Activated naive CD8-positive, alpha-beta T cell treated with anti-CD3 and anti-CD28 coated beads for 36 hours (primary cell): ENCODE measurements at places on chromosomes 6 and 20. TPM values are rescaled to one million over a fixed set of nuclear protein-coding genes. Genes with fewer than 3 reads are reported as not detected.

- no peaks in the 10 kb centered on the region for H3K36me3 ChIP-seq
- DNase-seq = no peak
- H3K27ac ChIP-seq = no peak overlapping the region
Observed at GRCh38 chr6:44609051-44609612, 221.6 kb downstream of the CDC5L start.

DNA sequence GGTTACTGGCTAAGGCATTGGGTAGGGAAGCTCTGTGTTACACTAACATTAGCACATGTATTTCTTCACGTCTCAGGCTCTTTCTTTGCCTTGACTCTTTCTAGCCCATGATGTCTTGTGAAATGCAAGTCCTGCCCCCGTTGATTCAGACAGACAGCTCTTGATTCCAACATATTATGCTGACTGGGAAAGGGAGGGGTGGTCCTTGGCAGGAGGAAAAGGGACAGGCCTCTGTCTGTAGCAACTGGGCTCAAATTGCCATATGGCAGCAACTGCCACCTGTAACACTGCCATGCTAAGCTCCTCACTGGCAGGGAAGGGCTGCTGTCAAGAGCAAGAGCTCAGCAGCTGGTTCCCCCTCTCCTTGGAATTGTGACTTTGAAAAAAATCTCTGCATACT, 5.7 kb upstream of the KCNK15 start:
- H3K4me1 ChIP-seq = peaks cover 9% of the 10 kb centered on the region
- peaks cover 2% of the 10 kb centered on the region for H3K27me3 ChIP-seq
- H3K36me3 ChIP-seq = peaks cover 4% of the 10 kb centered on the region
- H3K27ac ChIP-seq = no peak overlapping the region
- DNase-seq = no peak

GRCh38 chr6:113505084-113505699, 352.0 kb upstream of the MARCKS start:
- no peaks in the 10 kb centered on the region for H3K36me3 ChIP-seq
- DNase-seq = no peak
- H3K27ac ChIP-seq = no peak overlapping the region

GRCh38 chr6:70198785-70199184, 104.1 kb downstream of the COL9A1 start:
- H3K4me3 ChIP-seq = no peak overlapping the region
- no peaks in the 10 kb centered on the region for H3K4me1 ChIP-seq
- H3K36me3 ChIP-seq = no peaks in the 10 kb centered on the region
- no peak overlapping the region for H3K27ac ChIP-seq
- DNase-seq = no peak

DNA sequence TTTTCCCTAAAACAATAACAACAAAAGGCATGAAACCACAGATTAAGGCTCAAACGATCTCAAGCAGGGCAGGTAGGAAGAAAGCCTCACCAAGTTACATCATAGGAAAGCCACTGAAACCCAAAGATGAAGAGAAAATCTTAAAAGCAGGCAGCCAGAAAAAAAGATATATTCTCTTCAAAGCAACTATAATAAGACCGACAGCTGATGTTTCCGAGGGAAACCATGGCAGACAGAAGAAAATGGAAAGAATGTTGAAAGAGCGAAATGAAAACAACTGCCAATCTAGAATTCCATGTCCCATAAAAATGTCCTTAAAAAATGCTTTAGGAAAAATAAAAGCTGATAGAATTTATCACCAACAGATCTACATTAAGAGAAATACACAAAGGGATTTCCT, 161.5 kb upstream of the THBS2 start:
- H3K36me3 ChIP-seq = no peaks in the 10 kb centered on the region
- no peak overlapping the region for H3K4me3 ChIP-seq
- peaks cover 3% of the 10 kb centered on the region for H3K27me3 ChIP-seq
- no peak for DNase-seq
- no peaks in the 10 kb centered on the region for H3K4me1 ChIP-seq
- no peak overlapping the region for H3K27ac ChIP-seq

- H3K4me3 ChIP-seq = no peak overlapping the region
- H3K36me3 ChIP-seq = no peaks in the 10 kb centered on the region
- DNase-seq = no peak
- no peaks in the 10 kb centered on the region for H3K4me1 ChIP-seq
Observed at GRCh38 chr20:19026121-19026878, 186.1 kb upstream of the SLC24A3 start.

DNA sequence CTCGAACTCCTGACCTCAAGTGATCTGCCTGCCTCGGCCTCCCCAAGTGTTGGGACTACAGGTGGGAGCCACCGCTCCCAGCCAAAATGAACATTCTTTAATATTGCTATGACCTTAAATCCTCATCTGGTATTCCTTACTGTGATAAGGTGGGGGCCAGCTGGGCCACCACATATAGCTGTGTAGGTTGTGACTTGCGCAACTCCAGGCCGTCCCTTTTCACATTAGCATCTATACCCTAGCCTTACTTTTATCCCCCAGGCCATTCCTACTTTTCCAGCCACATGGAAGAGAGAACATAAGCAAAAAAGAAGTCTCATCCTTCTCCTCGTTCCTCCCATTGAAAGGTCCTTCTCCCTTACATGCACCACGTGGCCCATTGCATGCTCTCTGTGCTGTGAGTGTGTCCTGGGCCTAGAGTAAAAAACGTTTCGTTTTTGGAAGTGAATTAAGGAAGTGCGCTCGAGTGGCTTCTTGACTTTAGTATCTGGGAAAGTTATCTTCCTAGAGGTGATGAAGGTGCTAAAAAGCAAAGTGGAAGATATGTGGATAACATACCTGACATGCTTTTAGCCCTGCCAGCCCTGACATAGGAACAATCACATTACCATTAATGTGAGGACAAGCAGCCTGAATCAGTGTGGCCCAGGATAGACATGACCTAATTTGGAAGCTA, 56.8 kb upstream of the KIF13A start:
- no peaks in the 10 kb centered on the region for H3K36me3 ChIP-seq
- no peak overlapping the region for H3K27ac ChIP-seq
- H3K4me1 ChIP-seq = no peaks in the 10 kb centered on the region
- no peak for DNase-seq
- peaks cover 8% of the 10 kb centered on the region for H3K27me3 ChIP-seq

DNA sequence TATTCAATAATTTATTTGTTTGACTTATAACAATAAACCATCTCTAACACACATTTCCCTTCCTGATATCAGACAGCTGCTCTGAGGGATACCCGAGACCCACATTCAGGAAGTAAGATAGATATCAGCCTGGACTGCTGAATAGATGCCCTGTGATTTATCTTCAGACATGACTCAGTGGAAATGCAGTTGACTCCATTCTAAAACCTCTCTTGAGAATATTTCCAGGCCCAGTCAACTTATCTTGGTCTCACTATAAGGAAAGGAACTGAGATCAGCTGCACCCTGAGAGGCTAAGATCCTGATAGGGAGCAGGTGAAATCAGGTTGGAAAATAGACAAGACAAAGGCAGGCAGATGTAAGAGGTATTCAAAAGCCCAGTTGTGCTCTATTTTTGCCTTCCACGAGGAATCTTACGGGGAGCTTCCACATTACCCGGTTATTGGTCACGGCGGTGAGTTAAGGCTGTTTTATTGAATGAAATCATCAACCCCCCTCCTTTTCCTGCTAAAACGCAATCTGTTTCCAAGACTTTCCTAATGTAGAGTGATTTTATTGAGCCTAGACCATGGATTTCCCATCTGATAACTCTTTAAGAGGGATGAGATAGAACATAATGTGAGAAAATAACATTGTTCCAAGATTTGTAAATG, 25.5 kb downstream of the C6orf15 start:
- H3K4me1 ChIP-seq = peaks cover 12% of the 10 kb centered on the region
- no peaks in the 10 kb centered on the region for H3K36me3 ChIP-seq
- H3K27me3 ChIP-seq = peaks cover 7% of the 10 kb centered on the region
- no peak for DNase-seq
- no peak overlapping the region for H3K27ac ChIP-seq

DNA sequence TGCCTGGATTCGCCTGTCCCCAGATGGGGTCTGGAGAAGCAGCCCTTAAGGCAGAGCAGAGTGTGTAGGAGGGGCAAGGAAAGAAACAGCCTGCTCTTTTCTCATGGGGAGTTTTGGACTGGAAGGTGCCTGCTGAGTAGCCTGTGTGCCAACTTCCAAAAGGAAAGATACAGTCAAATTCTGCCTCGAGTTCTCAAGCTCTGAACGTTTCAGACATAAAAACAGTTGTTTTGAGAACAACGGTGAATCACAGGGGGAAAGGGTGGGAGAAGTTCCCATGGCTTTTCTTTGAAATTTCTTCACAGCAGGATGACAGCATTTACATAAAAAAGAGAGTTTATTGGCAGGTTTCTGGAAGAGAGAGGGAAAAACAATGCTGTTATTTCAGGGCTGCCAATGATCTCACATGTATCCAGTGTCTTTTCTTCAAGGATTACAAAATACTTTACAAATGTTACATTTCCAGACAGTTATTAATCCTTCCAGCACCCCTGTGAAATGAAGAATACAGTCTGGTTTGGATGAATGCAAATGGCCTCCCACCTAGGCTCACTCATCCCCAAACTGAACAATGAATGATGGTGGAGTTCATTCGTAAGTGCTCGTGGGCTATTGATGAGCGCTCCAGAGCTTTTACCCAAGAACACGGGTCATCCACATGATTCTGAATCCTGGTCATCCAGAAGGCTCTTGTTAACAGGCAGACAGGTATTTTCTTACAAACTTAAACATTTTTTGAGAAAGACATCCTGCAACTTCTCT, 33.8 kb upstream of the ECI2 start:
- H3K4me1 ChIP-seq = no peaks in the 10 kb centered on the region
- H3K27me3 ChIP-seq = peaks cover 8% of the 10 kb centered on the region
- H3K36me3 ChIP-seq = no peaks in the 10 kb centered on the region
- no peak overlapping the region for H3K4me3 ChIP-seq
- no peak for DNase-seq

- H3K36me3 ChIP-seq = no peaks in the 10 kb centered on the region
- DNase-seq = no peak
- H3K4me3 ChIP-seq = no peak overlapping the region
- H3K27me3 ChIP-seq = peaks cover 68% of the 10 kb centered on the region
- H3K27ac ChIP-seq = no peak overlapping the region
- no peaks in the 10 kb centered on the region for H3K4me1 ChIP-seq
Observed at GRCh38 chr6:25655723-25656122, 3.7 kb downstream of the SCGN start.

DNA sequence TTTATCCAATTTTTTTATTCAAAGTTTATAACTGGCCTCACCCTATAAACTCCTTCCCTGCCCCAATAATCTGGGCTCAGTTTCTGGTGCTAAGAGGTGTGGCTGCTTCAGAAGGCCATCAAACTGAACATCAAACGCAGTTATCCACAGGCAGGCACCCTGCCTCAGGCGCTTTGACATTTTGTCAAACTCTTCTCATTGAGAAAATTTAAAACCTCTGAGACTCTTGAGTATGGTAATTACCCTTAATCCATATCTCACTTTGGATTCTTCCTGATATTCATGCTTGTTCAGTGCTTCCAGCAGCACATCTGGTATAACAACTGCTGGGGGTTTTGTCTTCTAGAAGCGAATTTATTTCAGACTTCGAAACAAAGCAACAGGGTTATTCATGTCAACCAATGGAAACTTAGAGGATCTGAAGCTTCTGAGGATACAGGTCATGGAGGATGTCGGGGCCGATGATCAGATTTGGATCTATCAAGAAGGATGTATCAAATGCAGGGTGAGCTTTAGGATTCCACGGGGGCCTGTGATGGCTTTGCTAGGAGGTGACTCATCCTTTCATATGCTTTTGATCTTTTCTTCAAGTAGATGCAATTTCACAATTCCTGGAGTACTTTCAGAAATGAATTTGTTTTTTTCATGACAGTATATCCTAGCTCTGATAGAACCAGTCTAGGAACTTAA, 68.2 kb downstream of the RTN4IP1 start:
- H3K36me3 ChIP-seq = peaks cover 10% of the 10 kb centered on the region
- peaks cover 13% of the 10 kb centered on the region for H3K4me1 ChIP-seq
- H3K4me3 ChIP-seq = no peak overlapping the region

DNA sequence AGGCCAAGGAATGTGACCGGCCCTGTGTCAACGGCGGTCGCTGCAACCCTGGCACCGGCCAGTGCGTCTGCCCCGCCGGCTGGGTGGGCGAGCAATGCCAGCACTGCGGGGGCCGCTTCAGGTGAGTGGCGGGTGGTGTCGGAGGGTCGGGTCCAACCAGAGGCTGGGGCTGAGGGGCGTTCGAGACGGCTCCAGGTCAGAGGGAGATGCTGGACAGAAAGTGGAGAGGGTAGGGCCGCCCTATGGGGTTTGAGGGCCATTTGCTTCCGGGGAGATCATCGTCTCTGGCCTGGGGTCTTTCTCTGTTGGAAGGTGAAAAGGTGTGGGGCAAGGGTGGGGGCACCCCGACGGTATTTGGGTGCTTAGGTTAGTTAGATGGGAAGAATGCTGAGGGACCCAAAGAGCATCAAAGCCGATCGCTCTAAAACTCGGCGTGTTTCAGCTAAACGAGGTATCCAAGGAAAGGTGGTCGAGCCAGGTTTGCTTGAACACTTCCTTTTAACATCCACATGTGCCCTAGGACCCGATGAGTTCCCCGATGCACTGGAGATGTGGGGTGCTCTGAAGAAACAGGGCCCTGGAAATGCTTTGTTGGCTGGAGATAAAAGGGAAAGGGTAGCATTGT, 691 bp downstream of the ATRN start:
- H3K4me1 ChIP-seq = peaks cover 27% of the 10 kb centered on the region
- H3K27ac ChIP-seq = peak overlapping the region; percentile 79
- peak overlapping the region; percentile 91 for H3K4me3 ChIP-seq
- no peaks in the 10 kb centered on the region for H3K36me3 ChIP-seq
- H3K27me3 ChIP-seq = no peaks in the 10 kb centered on the region

DNA sequence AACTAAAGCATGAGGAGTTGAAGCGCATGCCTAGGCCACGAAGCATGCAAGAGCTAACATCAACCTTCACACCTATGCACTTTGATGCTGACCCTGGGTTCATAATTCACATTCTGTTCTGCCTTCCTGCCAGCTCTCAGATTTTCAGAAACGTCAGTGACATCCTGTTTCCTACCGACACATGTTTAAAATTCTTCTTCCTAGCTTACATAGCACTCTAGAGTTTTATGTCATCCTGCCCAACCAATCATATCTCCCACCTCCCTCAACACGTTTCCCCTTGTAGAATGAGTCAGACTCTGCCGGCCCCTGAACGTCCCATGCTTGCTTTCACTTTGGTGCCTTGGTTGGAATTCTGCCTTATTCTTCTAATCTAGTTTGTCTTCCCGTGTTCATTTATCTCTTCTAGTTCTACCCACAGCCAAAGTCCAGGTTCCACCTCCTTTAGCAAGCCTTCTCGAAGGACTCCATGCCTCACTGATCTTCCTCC, 97.2 kb upstream of the MAP7 start:
- H3K4me1 ChIP-seq = peaks cover 1% of the 10 kb centered on the region
- peak; percentile 39 for DNase-seq
- H3K4me3 ChIP-seq = no peak overlapping the region
- H3K27ac ChIP-seq = no peak overlapping the region

DNA sequence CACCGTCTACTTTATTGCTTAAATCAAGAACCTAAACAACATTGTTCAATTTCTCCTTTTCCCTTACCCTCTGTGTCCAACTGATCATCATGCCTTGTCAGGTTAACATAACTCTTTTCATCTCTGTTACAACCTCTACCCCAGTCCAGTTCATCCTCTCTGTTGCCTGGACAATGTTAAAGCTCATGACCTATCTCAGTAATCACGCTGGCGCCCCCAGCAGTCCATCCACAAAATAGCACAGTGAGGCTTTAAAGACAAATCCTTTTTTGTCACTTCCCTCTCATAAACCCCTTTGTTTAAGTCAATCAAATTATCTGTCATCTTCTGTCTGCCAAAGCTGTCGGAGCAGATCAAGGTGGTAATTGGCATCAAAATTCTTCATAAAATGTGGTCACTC, 140.1 kb downstream of the QKI start:
- H3K27ac ChIP-seq = no peak overlapping the region
- peaks cover 18% of the 10 kb centered on the region for H3K4me1 ChIP-seq
- no peaks in the 10 kb centered on the region for H3K27me3 ChIP-seq
- peak; percentile 43 for DNase-seq

VWA7 gene
- 1.7 TPM for total RNA-seq

RUNX2 gene
- 4.8 TPM for total RNA-seq

DEFB125 gene
- not detected for total RNA-seq

HDAC2 gene
- total RNA-seq = 125 TPM

SNX5 gene
- 198 TPM for total RNA-seq

TFAP2D gene
- total RNA-seq = not detected

PNPLA1 gene
- total RNA-seq = not detected
